COLO829 (cell line): ENCODE measurements at places on chromosomes 1 and 21.
A peak's percentile ranks its signal among the peaks of the same experiment; 100 is the strongest.

DNA sequence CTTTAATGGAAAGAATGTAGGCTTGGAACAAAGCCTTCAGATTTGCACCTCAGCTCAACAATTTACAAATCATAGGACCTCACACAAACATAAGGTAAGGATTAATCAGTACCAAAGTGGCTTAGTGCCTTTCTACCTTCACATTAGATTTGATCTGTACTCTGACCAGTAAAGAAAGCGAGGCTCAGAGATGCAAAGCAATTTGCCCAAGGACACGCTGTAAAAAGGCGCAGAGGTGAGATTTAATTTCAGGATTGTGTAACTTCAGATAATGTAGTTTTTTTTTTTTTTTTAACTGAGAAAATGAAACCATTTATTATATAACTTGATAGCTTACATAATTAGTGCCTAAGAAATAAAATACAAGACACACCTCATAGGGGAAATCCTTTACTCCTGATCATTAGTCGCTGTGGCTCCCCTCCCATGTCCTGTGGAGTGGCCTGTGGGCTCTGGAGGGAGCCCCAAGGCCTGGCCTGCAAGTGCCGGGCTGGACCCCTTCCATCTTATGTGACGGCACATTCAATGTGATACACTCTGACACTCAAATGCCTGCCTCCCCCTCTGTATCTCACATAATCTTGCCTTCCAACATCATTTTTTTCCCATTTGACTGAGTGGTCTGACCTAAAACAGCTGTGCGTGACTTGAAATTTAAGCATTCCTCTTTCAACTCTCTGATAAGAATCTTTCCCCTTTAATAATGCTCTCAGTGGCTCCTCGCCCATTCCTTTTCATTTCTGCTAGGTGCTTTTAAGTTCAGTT is 426.5 kb upstream of the DAB1 start:
- DNase-seq = no peak

GRCh38 chr1:89999208-89999607 is 4.3 kb downstream of the ZNF326 start:
- DNase-seq = no peak

GRCh38 chr1:56416495-56416894 is 162.9 kb downstream of the PLPP3 start:
- peak; percentile 17 for DNase-seq

DNA sequence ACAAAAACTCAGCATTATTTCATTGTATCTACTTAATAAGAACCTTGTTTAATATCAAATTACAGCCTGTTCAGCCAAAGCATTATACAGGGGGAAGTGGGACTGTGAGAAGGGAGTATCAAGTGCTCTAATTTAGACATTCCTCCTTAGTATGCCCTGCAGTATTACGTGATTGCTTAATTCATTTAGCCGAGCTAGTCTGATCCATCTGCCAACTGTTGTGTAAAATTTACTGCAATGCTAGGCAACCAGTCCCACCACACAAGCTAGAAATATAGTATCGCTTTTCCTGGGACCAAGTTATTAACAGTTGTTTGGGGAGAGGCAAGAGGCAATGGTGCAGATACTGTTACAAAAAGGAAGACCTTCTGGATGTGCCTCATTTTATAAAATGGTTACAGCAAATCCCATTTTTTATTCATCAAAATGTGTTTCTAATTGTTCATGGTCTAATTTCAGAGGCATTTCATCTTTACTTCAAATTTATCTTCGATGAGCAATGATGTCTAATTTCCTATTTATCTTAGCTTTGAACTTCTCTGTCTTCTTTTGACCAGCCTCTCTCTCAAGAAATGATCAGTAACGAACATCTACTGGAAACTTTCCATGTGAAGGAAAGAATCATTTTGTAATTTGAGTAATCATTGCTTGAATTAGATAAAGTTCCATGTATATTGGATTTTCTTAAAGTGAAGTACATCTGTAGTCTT is 283.3 kb downstream of the DUSP10 start:
- DNase-seq = no peak

DNA sequence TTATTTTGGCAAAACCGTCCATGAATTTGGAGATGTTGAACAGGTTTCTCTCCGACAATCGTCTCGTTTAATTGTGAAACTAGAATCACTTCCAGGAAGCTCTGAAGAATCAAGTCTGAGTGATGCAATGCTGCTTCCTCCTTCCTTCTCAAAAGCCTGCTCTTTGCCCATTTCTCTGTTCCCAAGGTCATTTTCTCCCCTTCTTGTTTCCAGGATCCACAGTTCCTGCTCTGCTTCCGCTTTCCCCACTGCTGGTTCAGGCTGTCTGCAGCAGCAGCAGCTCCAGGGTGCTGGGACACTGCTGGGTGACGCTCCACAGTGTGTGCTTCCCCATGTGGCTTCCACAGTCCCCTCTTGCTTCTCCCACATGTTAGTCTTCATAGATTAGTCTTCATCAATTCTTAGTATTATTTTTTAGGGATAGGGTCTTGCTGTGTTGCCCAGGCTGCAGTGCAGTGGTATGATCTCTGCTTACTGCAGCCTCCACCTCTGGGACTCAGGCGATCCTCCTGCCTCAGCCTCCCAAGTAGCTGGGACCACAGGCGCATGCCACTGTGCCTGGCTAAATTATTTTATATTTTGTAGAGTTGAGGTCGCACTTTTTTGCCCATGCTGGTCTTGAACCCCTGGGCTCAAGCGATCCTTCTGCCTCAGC is 156.2 kb downstream of the DYRK1A start:
- DNase-seq = no peak

GRCh38 chr1:113683384-113684152 is 75.7 kb downstream of the PHTF1 start:
- no peak for DNase-seq

GRCh38 chr1:12009318-12009947 is 9.9 kb upstream of the MIIP start:
- no peak for DNase-seq

DNA sequence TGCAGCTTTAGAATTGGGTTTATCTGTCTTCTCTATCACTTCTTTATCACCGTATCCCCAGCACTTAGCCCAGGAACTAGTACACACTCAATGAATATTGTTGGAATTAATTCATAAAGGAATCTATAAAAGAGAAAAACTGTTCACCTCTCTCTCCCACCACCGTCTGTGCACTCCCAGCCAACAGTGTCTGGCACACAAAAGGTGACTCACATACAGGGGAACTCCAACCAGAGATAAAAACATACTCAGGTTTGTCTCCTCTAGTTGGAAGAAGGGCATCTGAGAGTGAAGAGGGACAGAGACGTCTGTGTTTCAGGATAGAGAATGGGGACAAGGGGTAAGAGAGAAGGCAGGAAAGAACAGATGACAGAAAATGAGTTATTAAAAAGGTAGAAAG is 10.0 kb downstream of the ITLN1 start:
- DNase-seq = no peak

GRCh38 chr1:27577504-27578188 is 26.3 kb downstream of the AHDC1 start:
- DNase-seq = no peak

GRCh38 chr1:7388488-7389185 is 382.5 kb upstream of the VAMP3 start:
- DNase-seq = no peak

DNA sequence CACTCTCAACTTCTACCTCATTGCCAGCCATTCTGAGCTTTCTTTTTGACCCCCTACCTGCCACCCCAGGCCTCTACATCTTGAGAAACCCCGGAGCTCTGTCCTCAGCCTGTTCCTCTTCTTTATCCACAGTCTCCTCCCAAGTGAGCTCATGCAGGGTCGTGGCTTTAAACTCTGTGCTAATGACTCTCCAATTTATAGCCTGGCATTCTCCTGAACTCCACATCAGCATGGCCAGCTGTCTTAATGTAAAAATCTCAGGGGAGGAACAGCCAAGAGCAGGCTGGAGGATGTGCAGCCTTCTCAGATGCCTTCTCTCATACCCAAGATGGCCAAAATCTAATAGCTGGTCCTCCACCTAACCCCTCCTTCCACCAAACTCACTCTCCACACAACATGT is 84.2 kb downstream of the CCDC185 start:
- no peak for DNase-seq

DNA sequence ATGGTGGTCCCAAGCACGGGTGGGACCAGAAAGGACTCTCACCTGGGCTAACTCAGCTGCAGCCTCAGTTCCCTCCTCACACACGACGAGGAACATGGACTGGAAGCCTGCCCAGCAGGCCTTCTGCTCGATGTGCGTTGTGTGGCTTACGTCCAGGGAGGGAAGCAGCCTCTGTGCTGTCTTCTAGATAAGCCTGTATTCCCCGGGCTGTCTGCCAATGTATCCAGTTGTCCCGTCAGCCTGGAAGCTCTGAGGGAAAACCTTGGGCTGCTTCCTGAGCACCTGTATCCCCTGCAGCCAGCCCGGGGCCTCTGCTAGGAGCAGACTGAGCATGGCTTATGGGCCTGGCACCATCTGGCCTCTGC is 10.5 kb downstream of the PCSK9 start:
- DNase-seq = no peak

DNA sequence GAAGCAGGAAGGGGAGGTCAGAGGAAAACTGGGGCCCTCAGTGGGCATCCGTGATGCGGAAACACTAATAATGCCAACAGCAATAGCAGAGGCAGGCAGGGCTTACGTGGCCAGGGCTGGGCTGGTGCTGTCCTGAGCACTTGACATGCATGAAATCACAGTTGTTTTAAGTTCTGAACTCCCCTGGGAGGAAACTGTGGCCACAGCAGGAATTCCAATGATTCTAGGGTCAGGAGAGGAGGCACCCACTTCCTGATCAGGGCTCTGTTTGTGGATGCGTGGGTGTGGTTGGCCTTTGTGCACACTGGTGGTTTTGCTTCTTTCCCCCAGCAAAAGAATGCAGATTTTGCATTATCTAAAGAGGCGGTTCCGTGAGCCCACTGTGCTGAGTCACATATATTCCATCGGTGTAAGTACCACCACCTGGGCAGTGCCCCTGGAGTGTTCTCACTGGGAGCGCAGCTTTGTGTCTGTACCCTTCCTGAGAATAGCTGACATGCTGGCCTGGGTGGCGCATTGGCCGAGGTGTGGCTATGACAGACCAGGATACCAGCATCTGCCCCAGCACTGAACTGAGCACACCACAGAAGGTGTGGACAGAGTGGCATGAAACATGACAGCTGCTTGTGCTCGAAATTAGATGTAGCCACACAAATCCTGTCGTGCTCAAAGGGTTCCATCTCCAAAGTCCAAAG is 71.0 kb downstream of the PDE9A start:
- DNase-seq = peak; percentile 95

- no peak for DNase-seq
Observed at GRCh38 chr1:218658899-218659298, 313.8 kb downstream of the TGFB2 start.

- no peak for DNase-seq
Observed at GRCh38 chr1:119136401-119136800, 4.1 kb downstream of the WARS2 start.

GRCh38 chr1:57800376-57800775 is 376.5 kb upstream of the DAB1 start:
- no peak for DNase-seq
